ENCODE measurements at places on chromosomes 5 and 9.

DNA sequence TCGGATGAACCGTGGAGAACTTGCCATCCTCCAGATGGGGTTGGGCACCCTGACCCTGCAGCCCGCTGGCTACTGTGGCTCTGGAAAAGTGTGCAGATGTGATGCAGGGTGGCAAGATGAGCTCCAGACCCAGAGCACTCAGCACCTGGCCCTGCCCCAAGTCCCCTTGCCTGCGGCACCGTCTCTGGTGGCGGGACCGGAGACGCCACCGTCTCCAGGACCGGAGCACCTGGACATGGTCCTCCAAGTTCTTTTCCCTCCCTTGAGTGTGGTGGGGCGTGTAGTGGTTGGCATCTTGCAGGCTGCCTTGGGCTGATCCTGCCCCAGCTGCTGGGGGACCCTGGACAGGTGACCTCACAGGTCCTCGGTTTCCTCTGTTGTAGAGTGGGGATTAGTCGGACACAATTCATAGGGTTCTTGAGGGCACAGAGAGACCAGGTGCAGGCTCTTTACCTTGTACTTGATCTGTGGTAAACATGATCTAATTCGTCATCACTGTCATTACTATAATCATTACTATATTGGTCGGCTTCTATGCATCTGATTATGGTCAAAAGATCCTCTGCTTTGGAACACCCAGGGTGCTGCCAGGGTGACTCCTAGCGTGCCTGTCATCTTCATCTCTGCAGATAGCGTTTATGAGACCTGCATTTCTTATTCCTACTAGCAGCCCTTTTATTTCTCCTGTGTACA lies 83.5 kb downstream of the COL5A1 start:
- no peak for DNase-seq

DNA sequence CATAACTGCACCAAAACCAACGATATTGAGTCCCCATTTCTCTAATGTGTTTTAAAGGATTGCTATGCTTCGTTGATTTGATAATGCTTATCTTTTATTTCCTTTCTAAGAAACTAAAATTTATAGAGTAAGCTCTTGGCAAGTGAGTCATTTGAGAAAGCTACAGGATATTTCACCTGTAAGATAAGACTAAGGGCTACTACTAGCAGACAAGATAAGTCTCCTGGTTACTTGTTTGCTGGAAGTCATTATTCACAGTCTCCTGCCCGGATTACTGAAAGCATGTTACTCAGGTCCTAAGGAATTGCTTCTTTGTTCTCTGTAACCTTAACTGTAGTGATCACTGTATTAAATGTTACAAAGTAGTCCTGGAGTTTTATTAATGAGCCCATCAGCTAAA lies 315.9 kb upstream of the RASA1 start:
- DNase-seq, result no peak

- no peak for DNase-seq
These were observed 179.1 kb downstream of the EPB41L4A start for GRCh38 chr5:112239996-112240395.

DNA sequence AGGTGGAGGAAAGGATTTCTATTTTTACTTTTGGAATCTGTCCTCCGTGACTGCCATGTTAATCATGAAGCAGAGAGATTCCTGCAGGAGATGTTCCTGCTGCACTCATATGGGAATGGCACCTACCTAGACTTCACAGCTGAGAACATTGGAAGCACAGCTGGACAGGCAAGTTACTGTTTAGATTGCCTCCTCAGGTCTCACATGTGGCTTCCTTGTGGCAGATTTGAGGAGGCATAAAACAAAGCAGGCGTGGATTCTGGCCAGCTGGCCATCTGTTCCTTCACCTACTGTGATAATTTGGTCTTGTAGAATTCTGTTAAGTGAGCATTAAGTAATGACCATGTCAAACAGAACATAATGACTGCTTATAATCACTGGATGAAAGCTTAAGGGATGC lies 193.4 kb downstream of the EDIL3 start:
- DNase-seq, result no peak

- no peak for DNase-seq
These were observed 233.4 kb upstream of the NR4A3 start for GRCh38 chr9:99588299-99588698.

DNA sequence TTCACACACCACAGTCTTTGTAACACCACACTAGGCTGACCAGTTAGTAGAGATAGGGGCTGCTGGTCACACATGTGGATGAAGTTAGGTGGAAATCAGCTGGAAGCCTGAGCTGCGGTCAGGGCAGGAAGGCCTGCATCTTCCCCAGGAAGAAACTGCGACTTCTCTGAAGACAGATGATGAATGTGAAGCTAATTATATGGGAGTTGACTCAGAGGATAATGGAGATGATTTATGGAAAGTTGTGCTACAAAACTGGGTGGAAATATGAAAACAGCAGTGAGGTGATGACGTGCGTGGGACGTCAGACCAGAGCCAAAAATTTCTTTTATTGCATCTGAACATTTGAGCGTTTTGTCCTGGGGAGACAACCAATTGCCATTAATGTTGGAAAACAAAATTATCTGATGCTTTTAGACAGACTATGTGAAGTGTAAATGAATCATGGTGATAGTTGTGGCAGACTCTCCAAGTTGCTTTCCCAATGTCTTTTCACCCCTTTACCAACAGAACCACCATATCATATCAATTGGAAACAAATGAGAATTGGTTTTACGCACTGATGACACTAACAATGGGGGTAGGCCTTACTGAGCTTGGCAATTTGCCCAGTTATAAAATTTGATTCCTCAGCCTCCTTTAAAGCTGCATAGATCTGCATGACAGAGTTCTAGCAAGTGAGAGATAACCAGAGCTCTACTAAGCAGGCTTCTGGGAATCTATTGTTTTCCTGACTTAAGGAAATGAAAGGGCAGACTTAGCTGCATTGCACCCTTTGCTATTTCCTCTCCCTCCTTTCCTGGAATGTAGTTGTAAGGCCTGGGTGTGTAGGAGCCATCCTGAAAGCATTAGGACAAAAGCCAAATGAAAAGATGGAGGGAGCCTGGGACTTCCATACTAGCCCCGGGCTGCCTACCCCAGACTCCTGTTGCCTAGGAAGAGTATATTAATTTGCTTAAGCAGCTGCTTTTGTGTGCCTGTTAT lies 84.0 kb downstream of the RAB3C start:
- DNase-seq, result no peak

DNA sequence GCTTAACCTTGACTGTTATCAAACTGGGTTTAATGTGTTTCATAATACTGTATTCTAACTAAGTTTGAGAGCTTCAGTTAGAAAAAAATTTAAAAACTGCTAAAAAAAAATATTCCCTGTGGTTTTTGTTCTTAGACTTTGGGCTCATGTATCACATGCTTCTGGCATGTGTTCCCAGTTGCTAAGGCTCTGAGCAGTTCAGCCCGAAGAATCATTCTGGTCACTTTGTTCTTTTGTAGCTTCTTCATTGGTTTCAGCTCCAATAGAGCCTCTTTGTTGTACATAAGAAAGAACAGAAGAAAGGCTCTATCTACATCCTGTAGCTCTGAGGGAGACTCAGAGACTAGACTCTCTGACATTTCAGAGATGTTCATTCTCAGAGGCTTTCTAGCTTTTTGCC lies 25.6 kb downstream of the KCNN2 start:
- no peak for DNase-seq

DNA sequence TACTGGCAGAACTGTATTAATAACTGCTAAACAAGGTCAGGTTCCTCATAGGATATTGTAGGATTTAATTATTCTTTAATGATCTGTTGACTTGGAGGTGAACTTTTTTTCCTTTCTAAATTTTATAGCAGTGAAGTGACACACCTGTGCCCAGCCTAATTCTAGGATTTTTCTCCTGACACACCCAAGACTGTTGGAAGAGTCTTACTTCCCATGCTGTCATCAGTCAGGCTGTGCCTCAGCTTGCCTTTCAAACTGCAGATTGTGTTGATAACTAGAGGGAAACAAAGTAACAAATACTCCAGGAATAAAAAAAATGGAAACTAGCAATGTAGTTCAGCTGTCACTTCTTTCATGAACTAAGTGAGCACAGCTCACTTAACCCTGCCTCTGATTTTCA lies 22.0 kb downstream of the OTULIN start:
- DNase-seq, result no peak

DNA sequence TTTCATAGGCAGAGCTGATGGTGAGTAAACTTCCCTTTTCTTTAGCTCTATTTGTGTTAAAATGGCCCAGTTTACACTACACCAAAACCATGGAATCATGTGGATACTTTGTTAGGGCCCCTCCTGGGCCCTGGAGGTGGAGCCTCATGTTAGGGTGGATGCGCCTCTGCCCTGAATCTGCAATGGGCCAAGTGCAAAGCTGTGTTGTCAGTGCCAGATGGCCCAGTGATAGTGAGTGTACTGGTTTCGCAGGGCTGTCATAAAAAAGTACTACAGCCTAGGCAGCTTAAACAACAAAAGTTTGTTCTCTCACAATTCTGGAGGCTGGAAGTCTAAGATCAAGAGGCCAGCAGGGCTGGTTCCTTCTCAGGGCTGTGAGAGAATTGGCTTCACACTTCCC lies 64.8 kb downstream of the HSPA4 start:
- no peak for DNase-seq
